Activated CD4-positive, alpha-beta T cell treated with anti-CD3 and anti-CD28 coated beads for 1 hour (primary cell): ENCODE measurements at places on chromosomes 1 and 21.

DNA sequence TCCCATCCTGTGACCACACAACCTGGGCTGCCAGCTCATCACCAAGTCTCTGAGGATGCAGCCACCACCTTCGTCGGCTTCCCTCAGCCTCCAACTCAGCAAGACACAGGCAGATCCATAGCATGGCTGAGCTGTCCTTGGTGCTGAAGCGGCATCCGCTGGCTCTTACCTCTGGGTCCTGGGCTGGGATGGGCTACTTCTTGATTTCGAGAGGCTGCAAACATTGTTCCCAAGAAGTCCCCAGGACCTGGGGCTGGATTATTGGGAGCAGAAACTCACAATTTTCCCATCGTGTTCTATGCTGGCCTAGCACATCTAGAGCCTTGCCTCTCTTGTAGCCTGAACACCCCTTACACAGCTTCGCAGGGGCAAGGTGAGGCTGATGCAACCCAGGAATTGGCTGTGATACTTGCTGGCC, 24.9 kb upstream of the C1QA start:
- no peak for DNase-seq

DNA sequence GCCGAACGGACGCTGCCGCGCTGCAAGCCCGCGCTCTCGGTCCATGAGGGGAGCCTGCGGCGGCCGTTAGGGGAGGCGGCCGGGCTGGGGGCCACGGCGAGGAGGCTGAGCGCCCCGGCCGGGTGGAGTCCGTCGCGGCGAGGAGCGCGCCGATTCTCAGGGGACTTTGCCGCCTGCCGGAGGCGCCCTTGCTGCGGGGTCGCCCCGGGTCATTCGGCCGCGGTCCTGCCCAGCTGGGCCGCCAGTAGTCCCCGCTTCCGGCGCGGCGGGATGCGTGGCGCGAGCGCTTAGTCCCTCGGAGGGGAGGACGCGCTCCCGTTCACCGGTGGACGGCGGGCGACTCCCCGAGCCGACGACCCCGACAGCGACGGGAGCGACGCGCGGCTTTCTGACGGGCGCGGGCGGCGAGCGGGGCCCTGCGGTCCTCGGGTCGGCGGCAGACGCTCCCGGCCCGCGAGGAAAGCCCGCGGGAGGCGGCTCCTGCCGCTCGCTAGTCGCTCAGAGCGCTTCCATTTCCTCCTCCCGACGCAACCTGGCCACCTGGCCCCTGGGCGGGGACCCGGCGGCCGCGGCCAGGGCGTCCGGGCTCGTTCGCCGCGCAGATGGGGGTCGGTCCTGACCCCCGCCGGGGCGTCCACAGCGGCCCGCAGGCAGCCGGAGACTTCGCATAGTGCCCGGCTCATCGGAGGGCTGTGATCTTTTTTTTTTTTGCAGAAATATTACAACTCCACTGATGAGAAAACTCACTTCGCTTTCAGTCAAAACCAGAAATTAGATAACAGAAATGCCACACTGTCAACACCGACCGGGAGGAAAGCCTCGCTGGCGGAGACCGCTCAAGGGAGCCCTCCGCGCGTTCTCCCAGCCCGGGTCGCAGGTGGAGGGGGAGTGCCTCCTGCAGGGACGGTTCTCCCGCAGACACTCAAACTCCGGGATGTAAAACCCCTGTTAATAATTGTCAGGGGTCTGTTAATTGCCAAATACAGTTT, 641 bp upstream of the ZBTB21 start:
- DNase-seq = no peak

- DNase-seq = no peak
Measured at GRCh38 chr1:11761988-11762406, at the start of gene C1orf167. TSS of gene C1orf167 (plus strand) at chr1:11762193. CDS start at chr1:11764401, 2,208 bp downstream.

DNA sequence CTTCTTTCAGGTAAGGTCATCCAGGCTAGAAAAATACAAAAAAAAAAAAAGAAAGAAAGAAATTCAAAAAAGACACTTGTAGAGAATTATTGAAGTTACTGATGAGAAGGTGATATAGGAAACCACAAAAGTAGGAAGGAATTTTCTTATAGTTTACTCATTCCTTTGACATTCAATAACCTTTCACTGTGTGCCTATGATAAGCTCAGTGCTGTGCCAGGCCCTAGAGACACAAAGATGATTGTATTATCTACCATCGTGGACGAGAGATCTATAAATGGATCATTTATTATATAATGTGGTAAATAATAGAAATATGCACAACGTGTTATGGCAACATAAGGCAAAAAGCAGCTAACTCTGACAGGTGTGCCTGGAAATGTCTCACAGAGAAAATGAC, 109.6 kb upstream of the NGF start:
- DNase-seq = no peak

GRCh38 chr1:205225901-205226765, 1.6 kb upstream of the TMCC2 start:
- DNase-seq = no peak
